ENCODE measurements at places on chromosomes 1 and 21.

DNA sequence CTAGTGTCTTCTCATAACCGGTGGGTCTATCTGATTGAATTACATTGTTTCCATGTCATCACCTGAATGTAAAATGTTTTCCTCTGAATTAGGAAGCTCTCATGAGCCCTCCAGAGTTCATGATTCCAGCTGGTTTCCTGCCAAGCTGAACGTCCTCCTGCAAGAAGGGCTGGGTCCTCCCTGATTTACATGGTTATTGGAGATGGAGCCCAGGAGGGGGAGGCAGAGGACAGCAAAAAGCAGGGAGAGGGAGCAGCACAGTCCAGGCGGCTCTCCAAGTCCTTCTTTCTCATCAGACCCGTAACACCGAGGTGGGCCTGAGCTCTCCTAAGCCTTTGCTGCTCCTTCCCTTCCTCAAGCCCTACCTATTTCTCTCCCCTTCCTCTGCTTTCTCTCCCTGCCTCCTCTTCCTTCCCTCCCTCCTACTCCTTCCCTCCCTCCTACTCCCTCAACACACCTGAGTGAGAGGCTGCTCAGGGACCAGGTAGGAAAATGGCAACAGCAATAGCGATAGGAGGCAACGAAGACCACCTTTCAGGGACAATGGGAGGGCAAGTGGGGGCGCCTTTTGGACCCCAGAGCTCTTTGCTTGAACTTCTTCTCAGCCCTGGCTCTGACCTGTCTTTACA is 265.9 kb downstream of the PRDM2 start:
- peak; percentile 33 for DNase-seq

GRCh38 chr21:17858747-17859146 is 39.6 kb upstream of the C21orf91 start:
- DNase-seq, result no peak

DNA sequence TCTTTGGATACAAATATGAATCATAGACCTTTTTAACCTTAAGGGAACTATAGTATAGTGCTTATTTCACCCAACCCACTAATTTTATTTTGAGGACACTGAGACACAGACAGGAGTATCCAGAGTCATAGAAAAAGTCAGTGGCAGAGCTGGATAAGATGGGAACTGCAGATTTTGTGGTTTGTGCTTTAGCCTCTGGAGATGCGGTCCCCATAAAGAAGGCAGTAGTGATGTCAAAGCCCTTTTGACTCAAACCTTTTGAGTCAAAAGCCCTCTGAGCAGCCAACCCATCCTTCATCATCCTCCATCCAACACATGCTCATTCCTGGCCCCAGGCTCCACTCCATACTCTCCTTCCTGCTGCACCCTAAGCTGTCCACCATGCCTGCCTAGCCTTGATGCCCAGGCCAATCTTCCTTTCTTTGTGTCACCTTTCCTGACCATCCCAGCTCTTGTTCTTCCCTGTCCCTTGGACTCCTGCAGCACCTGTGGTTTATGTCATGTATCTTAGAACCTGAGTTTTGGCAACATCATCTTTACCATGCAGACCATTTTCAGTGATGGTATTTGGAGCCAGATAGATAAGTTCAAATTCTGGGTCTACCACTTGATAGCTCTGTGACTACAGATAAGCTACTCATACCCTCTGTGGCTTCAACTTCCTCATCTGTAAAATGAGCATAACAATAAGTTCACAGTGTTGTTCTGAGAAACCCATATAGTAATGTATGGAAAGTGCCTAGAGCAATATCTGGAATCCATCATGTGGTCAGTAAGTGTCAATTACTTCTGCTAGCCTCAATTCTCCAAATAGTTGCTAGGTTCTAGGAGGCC is 20.1 kb downstream of the SLAMF1 start:
- DNase-seq, result no peak

- DNase-seq, result peak; percentile 52
Measured at GRCh38 chr21:45982758-45983648, 1.4 kb downstream of the COL6A1 start.

GRCh38 chr1:156385534-156386031 is 16.6 kb downstream of the RHBG start:
- DNase-seq, result peak; percentile 84

DNA sequence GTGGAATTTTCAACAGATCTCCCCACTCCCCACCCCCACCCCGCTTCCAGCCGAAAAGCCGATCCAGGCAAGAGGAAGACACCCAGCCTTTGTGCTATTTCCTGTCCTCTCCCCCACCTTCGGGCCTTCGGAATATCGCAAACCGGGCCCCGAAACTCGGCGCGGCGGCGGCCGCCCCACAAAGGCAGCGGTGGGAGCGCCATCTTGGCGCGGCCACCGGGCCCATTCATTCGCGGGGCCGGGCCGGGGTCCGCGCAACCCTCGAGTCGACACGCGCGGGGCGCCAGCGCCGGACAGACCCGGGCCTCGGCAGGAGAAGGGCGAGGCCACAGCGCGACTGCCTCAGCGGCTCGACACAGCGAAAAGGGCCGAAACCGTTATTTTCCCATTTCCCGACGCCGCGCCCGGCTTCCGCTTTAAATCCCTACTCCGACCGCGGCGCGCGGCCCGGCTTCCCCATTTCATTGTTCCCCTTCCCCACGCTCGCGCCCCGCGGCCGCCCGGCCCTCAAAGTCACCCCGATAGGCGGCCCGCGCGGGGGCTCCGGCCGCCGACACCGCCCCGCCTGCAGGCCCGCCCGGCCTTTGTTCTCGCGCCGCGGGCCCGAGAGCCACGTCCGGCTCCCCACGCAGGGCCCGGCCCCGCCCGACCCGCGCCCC is 911 bp downstream of the GNB1 start:
- DNase-seq, result peak; percentile 62

- DNase-seq, result no peak
Measured at GRCh38 chr1:13823126-13823880, 123.3 kb downstream of the PRDM2 start.

DNA sequence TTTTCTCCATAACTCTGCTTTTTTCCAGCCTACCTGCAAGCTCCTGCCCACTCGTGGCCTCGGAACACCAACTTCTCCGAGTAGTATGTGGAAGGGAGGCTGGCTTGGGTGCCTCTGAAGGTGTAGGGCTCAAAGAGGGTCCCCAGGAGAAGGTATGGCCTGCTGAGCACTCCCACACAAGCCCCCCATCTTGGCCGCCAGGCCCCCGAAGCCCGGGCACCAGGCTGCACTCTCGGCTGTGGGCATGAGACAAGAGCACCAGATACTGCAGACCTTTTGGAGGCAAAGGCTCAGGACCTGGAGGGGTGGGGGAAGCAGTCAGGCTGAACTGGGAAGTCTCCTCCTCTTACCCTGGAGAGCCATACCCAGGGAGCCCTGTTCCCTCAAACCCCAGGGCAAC is 1.7 kb downstream of the ZNF692 start:
- no peak for DNase-seq

GRCh38 chr1:125119024-125119441 is 3934.3 kb downstream of the SRGAP2C start:
- DNase-seq, result no peak

DNA sequence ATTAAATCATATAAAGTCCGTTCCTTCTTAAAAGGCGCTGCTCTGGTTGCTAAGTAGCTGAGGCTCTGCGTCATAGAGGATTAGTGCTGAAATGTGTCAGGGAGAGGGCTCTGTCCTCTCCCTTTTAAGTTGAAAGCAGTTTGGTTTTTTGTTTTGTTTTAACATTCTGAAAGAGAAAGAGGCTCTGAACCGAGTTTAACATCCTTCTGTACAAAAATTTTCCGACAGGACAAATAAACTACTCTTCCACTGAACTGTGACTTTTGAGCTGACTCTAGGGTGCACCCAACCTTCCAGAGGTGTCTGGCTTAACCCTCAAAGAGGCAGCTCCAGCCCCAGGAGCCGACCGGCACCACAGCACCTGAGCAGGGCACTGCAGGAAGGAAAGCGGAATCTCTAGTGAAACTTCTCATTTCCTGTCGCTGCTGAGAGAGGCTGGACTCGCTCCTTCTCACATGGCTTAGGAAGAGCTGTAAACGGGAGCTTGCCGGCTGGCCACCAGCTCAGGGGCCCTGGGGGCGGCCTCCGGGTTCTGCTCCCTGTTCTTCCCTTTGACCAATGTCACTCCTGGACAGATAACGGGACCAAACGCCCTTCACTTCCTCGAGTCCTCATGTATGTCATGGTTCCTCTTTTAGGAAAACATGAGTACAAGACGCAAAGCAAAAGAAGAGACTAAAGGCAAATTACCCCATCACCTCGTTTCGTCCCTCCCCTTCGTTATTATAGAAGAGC is 1.2 kb downstream of the VAV3 start:
- peak; percentile 39 for DNase-seq

GRCh38 chr1:208928349-208929010 is 655.0 kb upstream of the CAMK1G start:
- DNase-seq, result no peak

DNA sequence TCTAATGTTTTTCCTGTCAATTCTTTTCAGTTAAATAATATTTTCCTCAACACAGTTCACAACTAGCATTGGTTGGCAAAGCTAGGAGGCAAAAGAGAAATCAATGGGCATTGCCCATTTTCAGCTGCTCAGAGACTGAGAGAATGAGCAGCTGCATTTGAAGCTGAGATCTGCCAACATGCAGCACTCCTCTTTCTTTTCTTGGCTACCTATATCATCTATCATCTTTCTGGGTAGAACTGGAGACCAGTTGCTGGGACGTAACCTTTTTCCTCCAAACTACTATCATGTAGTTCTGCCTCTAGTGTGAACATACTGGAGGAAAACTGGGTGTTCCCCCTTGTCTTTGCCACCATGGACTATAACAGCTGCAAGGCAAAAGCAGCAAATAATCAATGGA is 22.9 kb downstream of the CHODL start:
- no peak for DNase-seq

GRCh38 chr1:9588551-9589143 is at the start of gene TMEM201:
Gene TMEM201, plus strand, starts transcription at chr1:9588911. Its CDS starts 20 bp downstream, at chr1:9588931.
- DNase-seq, result peak; percentile 98

DNA sequence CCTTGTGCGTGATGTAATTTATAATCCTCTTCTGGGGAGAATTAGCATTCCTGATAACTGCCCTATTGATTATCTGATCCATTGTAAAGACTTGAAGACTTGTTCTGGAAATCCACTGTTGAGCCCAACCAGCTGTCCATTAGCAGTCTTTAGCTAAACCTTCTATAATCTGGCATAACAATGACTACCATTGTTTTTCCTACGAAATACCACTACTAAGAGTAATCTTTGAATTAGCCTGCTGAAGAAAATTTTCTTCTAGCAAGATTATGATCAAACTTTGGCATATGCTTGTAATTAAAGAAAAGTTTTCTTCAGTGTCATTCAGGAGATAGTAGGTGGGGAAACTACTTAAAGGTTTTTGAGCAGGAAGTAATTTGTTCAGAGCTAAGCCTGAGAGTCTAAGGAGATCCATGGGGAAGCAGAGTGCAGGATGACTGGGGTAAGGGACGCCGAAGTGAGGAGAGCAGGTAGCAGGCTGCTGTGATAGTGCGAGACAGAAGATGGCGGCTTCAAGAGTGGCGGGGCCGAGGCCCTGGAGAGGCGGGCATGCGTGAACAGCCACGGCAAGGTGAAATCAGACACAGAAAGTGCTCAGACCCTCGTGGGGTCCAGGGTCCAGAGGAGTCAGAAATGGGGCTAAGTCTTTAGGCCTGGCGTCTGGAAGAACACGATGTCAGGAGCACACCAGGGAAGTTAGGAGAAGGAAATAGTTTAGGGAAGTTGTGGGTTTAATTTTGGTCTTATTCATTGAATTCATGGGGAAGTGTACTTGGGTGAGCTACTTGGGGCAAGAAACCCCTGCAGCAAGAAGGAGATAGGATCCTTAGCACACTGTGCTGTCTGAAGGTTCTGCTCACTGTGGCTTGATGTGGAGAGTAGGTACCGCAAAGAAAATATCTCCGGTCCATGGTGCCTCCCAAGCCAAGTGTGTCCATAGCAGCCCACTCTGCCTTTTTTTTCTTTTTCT is 112.6 kb upstream of the ADAR start:
- no peak for DNase-seq

GRCh38 chr1:174954073-174954460 is 45.7 kb upstream of the CACYBP start:
- DNase-seq, result no peak

DNA sequence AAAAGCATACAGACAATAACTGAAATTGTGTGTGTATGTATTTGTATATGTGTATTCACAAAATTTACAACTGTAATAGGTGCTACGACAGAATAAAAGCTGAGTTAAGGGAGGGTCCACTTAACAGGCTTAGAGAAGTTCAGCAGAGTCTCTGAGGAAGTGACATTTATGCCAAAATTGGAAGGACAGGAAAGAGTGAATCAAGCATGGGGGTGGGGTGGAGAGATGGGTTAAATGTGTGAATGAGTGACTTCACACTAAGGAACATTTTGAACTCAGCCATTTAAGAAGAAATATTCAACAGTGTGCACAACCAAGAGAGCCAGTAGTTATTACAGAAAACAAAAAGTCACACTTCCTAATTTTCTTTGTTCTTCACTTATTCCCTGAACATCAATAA is 53.8 kb upstream of the RGS1 start:
- DNase-seq, result no peak

DNA sequence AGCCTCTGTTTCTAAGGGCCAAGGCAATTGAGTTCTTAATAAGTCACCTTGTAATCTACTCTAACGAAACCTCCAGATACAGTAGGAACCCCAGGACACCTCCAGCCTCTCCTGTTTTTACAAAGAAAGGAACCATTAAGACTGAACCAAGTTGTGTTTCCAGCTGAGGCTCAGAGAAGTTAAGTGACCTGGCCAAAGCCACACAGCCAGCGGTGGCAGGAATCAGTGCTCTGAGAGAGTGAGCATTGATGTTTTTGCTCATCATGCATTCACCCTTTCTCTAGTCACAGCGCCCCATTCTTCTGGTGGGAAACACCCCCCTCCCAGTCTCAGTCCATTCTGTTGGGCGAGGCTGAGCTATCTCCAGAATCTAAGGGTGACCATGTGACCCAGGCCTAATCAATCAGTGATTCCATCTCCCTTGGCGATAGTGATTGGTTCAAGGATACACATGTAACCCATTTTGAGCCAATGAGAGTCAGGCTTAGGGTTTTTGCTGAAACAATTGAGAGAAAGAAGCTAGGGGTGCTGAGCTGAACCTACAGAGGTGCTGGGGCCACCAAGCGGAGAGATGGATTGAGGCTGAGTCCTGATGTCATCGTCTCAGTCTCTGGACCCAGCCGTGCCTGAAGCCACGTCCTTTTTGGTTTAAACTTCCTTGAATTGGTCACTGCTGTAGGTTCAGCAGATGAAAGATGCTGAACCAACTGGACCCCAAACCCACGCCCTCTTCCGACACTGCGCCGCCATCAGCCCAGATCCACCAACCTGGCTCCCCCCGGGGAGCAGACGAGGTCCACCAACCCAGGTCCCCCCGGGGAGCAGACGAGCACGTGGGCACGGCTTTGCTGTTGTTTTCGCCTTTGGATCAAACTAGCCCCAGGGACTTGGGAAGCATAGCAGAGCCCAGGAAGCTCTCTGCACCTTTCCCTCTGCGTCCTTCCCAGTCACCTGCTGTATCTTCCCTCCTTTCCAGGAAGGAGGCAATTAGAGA is 28.0 kb upstream of the RERE start:
- no peak for DNase-seq

DNA sequence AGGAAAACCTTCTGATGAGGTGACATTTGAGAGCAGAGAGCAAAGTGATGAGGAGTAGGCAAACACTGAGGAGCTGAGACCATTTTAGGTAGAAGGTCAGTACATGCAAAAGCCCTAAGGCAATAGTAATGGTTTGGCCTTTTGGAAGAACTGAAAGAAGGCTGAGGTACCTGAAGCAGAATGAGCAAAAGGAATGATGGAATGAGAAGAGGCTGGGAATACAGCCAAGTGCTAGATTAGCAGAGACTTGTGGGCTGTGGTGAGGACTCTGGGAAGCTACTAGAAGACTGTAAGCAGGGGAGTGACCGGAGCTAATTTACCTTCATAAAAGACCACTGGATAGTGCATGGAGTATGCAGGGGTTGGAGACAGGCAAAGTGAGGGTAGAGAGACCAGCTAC is 77.9 kb downstream of the GFI1 start:
- DNase-seq, result no peak
